ENCODE measurements at places on chromosomes 12 and 14.

DNA sequence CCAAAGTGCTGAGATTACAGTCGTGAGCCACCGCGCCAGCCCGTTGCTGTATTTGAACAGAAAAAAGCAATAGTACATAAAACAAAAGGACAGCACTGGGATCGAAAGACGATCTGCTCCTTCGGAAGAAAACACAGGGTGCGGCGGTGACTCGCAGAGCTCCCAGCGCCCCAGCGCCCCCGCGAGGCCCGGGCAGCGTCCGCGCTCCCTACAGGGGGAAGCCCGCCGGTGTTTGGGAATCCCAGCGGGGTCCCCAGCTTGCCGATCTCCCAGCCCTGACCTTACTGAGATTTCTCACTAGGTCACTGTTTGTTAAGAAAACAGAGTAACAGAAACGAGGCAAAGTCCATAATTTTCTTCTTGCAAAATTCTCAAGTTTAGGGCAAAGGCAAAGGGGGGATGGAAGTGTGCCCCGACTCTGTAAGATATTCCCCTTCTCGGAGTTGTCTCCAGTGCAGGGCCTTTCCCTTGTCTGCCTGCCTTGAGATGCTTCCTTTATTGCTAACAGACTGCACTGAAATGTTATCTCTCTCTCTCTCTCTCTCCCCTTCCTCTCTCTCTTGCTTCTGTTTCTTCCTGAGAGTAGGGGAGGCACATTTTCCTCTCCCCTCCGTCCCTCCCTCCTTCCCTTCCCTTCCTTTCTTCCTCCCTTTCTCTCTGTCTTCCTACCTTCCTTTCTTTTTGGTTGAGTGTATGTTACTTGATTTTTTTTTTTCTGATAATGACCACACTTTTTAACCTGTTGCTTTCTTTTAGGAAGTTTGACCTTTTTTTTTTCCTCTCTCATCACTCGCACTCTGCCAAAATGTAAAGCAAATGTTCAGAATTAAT, 91.9 kb downstream of the TMEM30B start:
- DNase-seq: peak; percentile 50

DNA sequence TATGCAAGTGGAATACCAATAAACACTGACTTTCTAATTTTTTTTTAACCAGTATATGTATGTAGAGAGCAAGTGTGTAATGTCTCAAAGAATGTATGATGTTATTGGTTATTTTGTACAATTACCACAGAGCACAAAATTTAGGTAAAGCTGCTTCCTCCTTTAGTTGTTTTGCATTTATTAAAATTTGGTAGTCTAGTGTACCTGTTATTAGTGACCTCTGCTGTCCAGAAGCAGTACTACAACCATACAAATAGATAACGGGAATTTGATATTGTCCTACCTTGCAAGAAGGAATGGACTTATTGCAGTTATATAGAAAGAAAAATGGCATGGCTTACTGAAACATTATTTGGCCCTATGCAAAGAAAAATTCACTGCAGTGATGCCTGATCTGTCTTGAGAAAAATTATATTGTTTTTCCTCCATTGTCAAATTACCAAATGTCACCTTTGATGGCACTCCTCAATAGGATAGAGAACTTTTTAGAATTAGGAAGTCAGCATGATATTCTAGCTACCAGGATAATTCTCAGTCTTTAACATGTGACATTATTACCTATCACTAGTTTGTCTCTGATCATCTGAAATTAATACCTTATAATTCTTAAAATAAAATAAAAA, 153.9 kb upstream of the RMST start:
- DNase-seq: no peak

GRCh38 chr12:91774434-91774921, 371.2 kb downstream of the BTG1 start:
- DNase-seq: no peak

GRCh38 chr12:25301798-25302197, 51.1 kb upstream of the KRAS start:
- DNase-seq: no peak

DNA sequence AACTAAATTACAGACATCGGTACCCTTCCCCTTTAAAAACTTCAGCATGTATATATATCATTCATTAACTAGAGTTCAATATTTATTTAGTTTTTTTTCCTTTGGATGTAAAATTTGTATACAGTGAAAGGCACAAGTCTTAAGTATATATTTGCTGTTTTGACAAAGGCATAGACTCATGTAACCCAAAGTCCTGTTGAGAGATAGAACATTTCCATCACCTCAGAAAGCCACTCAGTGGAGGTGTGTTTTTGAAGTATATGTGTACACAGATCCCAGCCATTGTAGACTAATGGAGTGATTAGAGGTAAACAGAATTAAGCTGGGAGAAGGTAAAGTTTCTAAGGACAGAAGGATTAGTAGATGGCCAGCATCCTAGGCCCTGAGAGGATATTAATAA, 15.4 kb downstream of the RDH12 start:
- DNase-seq: no peak

GRCh38 chr14:105030194-105030593, 9.3 kb upstream of the CDCA4 start:
- DNase-seq: no peak

DNA sequence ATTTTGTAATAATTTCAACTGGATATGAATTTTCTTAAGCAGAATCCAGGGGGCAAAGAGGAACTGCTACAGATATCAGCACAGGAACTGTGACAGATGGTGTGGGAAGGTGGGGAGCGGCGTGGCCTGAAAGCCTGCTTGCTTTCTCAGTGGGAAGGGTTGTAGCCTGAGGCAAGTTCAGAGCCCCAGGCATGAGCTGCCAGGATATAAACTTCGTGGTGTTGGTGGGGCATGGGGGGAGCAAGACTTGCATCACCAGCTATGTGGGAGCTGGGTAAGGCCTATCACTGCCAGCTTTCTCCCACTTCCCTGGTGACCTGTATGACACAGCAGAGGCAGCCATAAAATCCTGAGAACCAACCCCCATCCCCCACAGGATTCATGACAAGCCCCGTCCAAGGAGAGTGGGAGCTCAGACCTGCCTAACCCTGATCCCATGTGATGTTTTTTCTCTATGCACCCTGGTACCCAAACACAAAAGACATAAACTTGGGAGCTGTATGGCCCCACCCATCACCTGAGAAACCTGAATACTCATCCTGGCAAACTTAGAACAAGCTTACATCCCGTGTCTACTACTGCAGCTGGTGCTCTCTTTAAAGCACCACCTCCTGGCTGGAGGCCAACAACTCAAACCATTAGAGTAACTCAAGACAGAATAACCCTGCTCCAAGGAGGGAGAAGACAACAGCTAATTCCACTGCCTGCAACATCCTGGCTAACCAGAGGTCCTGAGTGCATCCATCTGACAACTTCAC, 16.5 kb downstream of the CLEC1A start:
- no peak for DNase-seq

GRCh38 chr14:67387195-67387594, 24.8 kb downstream of the PLEK2 start:
- no peak for DNase-seq

GRCh38 chr12:27824126-27824842, 44.2 kb upstream of the MANSC4 start:
- DNase-seq: no peak

DNA sequence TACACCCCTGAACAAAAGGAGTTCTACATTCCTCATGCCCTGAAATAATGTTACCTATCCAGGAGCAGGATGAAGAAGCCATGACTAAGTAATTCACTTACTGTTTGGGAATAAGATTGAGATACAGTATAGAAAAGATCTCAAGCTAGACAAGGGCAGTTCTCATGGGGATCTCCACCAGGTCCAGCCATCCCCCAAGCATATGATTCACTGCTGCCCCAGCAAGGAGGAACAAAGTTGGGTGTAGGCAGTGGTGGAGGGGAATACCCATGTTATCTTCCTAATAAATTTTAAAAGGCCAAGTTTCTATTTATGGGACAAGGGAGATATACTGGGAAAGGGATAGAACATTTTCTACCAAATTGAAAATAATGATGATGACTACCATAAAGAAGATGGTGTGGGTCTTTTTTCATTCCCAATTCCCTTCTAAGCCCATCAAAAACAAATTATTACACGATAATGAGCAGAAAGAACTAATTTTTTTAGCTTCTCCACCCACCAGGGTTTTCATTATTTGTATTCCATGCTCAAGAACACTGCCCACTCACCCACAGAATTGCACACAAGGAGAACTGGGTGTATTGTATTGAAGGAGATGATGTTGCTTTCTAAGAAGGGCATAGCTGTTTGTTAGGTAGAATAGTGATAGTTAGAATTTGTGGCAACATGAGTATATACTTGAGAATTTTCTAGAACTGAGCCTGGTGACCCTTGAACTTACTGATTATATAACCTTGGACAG, 204.6 kb downstream of the BTG1 start:
- no peak for DNase-seq

- DNase-seq: no peak
These were observed 313.1 kb downstream of the GALC start for GRCh38 chr14:87679866-87680265.

GRCh38 chr12:90653040-90653439, 301.9 kb downstream of the CCER1 start:
- no peak for DNase-seq

- DNase-seq: no peak
These were observed 18.0 kb upstream of the IFNG start for GRCh38 chr12:68177562-68177961.

- no peak for DNase-seq
These were observed 25.4 kb downstream of the FAM222A start for GRCh38 chr12:109738878-109739665.

DNA sequence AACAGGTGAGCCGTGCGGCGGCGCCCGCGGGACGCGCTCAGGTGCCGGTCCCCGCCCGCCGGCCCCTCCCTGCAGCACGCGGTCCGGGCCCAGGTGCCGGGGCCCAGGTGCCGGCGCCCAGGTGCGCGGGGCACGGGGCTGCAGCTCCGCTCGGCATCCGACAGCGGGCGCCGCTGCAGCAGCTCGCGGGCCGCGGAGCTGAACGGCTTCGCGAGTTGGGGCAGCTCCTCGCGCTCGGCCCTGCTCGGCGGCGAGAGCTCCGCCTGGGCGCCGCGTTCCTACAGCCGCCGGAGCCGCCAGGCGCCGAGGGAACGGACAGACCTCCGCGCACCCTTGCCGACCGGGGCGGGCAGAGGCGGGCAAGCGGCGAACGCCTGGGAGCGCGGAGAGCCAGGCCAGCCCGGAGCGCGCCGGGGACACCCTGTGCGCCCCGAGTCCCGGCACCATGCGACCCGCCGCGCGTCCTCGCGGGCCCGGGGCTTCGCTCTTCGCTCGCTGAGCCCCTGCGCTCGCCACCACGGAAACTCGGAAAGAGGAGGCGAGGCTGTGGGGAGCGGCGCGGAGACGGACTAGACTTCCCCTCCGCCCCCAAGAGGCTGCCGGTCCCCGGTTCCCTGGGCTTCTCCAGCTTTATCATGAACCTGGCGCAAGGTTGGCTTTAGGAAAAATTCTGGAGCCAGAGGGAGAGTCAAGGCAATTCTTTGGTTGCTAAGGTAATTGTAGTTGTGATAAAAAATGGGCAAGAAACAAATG, at the start of gene RGS6:
Gene RGS6, plus strand, starts transcription at position 201 of the 753 bp plus-strand sequence.
- peak; percentile 63 for DNase-seq

DNA sequence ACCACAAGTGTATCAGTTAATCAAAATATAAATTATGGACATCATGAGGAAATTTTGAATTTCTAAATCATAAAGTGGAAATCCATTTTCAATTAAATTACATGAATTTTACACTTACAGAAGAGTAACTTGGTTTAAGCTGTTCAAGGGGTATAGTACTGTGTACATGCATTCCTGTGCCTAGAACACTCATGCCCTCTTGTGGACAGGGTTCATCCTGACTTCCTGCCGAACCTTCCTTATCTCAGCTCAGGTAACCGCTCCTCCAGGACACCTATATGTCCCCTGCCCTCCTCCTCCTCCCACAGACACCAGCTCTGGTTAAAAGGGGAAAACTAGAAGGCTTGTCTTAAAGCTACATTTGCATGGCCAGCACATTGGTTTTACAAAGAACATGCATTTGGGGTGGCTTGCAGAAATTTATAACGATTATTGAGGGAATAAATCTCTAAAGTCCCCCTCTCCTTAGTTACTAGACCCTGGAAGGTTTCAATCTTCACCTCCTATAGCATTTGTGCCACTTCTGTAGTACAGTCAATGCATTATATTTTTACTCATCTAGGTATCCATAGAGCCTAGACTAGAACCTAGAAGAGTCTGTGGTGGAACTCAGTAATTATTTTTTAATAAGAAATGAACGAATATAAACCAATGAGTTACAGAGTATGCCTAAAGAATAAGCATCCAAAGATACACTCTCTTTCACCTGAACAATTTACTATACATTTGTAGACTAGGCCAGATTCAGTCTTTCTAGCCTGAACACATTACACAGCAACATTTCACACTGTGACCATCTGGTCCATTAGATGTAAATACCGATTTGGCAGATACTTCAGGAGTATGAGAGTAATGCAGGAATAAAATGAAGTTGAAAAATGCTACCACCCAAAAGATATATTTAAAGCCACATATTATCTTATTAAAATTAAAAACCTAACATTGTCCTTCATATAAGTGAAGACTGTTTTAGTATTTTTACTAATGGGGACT, 345.6 kb downstream of the PAWR start:
- peak; percentile 57 for DNase-seq

DNA sequence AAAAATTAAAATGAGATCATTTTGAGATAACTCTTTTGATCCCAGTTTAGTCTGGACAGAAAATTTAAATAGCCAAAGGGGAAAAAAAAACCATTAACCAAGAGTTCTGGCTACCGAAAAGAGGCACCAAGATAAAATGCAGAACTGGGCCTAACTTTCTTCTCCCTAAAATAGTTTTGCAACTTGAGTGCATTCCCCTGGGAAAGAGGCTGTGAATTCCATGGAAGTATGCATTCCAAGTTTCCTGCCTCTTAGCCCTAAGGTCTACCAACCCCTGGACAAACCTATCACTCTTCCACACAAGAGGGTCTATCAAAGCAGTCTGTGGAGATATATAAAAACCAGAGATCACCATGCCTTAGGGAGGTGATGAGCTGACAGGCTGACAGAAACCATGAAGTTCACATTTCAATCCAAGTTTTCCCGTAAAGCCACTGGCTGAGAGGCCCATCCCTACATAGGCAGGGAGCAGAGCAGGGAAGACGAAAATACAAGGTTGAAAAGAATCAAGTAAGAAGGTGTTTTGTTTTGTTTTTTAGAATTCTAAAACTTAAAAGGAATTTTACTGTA, 33.8 kb downstream of the DCP1B start:
- no peak for DNase-seq

GRCh38 chr14:99508896-99509629, 27.9 kb downstream of the CCNK start:
- no peak for DNase-seq

DNA sequence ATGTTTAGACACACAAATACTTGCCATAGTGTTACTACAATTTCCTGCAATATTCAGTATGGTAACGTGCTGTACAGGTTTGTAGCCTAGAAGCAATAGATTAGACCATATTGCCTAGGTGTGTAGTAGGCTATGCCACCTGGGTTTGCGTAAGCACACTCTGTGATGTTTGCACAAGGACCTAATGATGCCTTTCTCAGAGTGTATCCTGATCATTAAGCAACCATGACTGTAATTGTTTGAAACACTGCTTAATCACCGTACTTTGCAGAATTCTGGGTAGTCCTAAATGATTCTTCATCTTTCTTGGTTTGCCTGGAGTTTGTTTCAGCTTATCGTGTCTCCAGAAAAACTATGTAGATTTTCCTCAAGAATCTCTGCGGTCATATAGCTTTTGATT, 11.2 kb upstream of the TCP11L2 start:
- DNase-seq: no peak

- no peak for DNase-seq
These were observed 129.5 kb downstream of the KIF26A start for GRCh38 chr14:104267895-104268294.

- no peak for DNase-seq
These were observed 221.8 kb downstream of the BTG1 start for GRCh38 chr12:91923864-91924263.

Measured in NT2/D1 (cell line).